ENCODE measurements at places on chromosomes 2 and 18.

- no peak for DNase-seq
These were observed 28.7 kb downstream of the MGAT4A start for GRCh38 chr2:98702127-98702802.

GRCh38 chr18:907885-908757 lies 3.5 kb downstream of the ADCYAP1 start:
- no peak for DNase-seq

- DNase-seq: peak; percentile 43
These were observed 130.4 kb upstream of the CYP26B1 start for GRCh38 chr2:72278046-72278445.

- DNase-seq: peak; percentile 79
These were observed at the start of gene GPC1 for GRCh38 chr2:240435457-240435947. TSS of gene GPC1 (plus strand) at chr2:240435663. CDS start at chr2:240435919, 256 bp downstream.

GRCh38 chr2:25252291-25253152 lies 84.1 kb upstream of the POMC start:
- peak; percentile 37 for DNase-seq

DNA sequence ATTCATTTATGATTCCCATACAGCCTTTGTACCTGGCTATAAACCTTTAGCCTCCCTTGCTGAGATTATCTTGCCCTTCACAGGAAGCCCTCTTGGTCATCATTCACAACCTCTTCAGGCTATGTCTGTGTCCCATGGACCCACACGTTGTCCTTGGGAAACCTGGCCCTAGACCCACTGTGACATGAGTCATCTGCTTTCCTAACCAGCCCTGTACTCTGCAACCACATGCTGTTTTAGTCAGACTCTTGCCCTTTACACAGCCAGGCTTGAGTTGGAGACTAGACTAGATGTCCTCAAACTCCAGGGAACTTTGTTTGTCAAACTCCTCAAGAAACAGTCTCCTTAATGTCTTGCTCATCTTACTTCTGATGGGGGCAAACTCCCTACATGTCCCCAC lies 229.3 kb upstream of the ZSWIM2 start:
- DNase-seq: peak; percentile 22

- DNase-seq: no peak
These were observed 245.6 kb upstream of the SALL3 start for GRCh38 chr18:78733762-78734613.

Data from AG10803 (cell line).